Right lobe of liver (tissue), 6 donors: ENCODE measurements at places on chromosomes 16 and 17. TPM values are rescaled to one million over a fixed set of nuclear protein-coding genes. Genes with fewer than 3 reads are reported as not detected.
A peak's percentile ranks its signal among the peaks of the same experiment; 100 is the strongest.

DNA sequence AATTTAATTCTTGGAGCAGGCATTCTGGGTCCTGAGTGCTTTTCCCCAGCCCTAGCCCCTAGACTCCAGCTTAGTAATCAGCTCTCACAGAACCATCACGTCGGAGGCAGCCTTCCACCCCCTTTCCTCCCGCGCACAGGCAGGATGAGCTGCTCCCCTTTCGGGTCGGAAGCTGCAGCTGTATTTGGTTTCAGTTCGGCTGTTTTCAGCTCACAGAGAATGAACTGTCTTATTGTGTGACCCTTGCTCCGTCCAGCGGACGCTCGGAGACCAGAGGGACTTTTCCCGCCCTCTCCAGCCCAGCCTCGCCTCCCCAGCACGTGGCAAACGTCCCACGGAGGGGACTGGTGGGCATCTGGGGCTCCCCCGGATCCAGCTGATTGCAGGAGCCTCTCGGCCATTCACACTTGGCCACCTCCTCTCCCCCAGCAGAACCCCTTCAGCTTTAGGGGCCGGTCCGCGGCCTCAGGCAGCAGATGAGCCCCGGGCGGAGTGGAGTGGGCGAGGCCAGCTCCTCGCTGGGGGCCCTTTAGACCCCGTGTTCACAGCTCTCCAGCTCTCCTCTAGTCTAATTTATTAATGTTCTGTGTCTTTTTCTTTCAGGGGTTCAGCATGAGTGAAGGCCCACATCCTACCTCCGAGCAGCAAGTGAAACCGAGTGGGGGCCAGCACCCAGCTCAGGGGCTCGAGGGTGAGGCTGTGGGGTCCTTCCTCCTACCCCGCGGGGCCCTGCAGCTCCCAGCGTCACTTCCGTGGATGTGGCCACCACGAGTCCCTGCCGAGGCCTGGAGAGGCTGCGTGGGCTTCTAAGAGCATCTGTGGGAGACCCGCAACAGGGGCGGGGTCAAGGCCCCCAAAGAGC is 863 bp upstream of the UTS2R start:
- no peak for DNase-seq
- no peaks in the 10 kb centered on the region for H3K36me3 ChIP-seq
- peaks cover 6% of the 10 kb centered on the region for H3K27me3 ChIP-seq
- no peak overlapping the region for H3K27ac ChIP-seq
- H3K4me1 ChIP-seq: peaks cover 16% of the 10 kb centered on the region
- peak overlapping the region; percentile 24 for H3K4me3 ChIP-seq

- no peak overlapping the region for H3K4me3 ChIP-seq
- no peaks in the 10 kb centered on the region for H3K27me3 ChIP-seq
- H3K4me1 ChIP-seq: peaks cover 12% of the 10 kb centered on the region
- H3K36me3 ChIP-seq: no peaks in the 10 kb centered on the region
- no peak for DNase-seq
- H3K27ac ChIP-seq: no peak overlapping the region
These were observed 84.9 kb downstream of the CACNG1 start for GRCh38 chr17:67129283-67129682.

GRCh38 chr17:11885051-11885450 is 112.2 kb downstream of the ZNF18 start:
- H3K27me3 ChIP-seq: no peaks in the 10 kb centered on the region
- no peaks in the 10 kb centered on the region for H3K36me3 ChIP-seq
- DNase-seq: no peak

COA3 gene
- 118 TPM for total RNA-seq

DNA sequence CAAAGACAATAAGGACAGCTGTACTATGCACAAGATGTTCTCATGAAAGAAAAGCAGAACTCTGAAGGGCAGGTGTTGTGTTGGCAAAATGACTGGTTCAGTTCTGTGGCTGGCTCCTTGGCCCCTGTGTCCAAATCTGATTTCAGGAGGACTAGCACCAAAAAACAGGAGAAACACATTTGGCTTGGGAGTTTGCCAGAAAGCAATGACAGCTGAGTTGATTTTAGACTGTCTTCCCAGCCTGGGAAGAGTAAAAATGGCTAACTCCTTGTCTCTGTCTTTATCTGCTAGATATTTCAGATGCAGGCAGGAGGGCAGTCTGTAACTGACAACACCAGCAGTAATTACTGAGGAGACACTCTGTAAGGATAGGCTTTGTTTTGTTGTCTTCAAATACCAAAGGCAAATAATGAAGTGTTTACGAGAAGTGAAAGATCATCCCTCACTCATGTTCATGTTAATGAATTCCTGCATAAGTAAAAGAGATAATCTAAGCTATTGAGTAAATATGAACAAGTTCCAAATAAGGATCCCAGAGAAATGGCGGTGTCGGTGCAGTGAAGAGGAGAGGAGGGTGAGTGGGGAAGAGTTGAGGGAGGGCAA is 989.0 kb downstream of the CDH11 start:
- DNase-seq: no peak
- H3K4me1 ChIP-seq: no peaks in the 10 kb centered on the region
- no peak overlapping the region for H3K4me3 ChIP-seq
- H3K36me3 ChIP-seq: no peaks in the 10 kb centered on the region
- H3K27me3 ChIP-seq: no peaks in the 10 kb centered on the region

KRT15 gene
- total RNA-seq: not detected

- no peaks in the 10 kb centered on the region for H3K4me1 ChIP-seq
- no peaks in the 10 kb centered on the region for H3K27me3 ChIP-seq
- no peak overlapping the region for H3K27ac ChIP-seq
- H3K4me3 ChIP-seq: no peak overlapping the region
- no peaks in the 10 kb centered on the region for H3K36me3 ChIP-seq
These were observed 250.6 kb downstream of the UTP18 start for GRCh38 chr17:51510940-51511339.

KPNB1 gene
- total RNA-seq: 104 TPM

DNA sequence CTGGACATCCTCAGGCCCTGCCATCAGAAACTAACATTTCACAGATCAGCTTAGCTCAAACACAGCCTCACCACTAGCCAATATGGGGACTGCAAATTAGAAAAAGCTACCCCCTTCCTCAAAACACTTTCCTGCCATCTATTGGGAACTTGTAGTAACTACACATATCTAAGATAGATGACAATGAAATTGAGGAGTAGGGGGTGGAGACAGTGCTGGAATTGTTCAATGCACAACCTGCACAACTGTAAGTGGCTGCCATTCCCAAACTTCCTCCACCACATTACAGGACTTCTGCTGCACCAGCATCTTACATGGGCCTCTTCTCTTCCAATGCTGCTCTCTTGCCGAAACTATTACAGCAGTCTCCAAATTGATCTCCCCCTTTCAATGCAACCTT is 21.9 kb downstream of the AIPL1 start:
- H3K27me3 ChIP-seq: no peaks in the 10 kb centered on the region
- DNase-seq: no peak
- H3K27ac ChIP-seq: no peak overlapping the region
- no peaks in the 10 kb centered on the region for H3K4me1 ChIP-seq
- H3K4me3 ChIP-seq: no peak overlapping the region

FZD2 gene
- total RNA-seq: 0.24 TPM

GRCh38 chr16:951660-952301 is 19.0 kb downstream of the LMF1 start:
- H3K36me3 ChIP-seq: no peaks in the 10 kb centered on the region
- no peak overlapping the region for H3K4me3 ChIP-seq
- no peaks in the 10 kb centered on the region for H3K4me1 ChIP-seq
- H3K27me3 ChIP-seq: no peaks in the 10 kb centered on the region
- H3K27ac ChIP-seq: no peak overlapping the region

- no peaks in the 10 kb centered on the region for H3K27me3 ChIP-seq
- H3K27ac ChIP-seq: peak within 1 kb of the TSS; percentile 10
- peak; percentile 88 for DNase-seq
- H3K4me1 ChIP-seq: peaks cover 16% of the 10 kb centered on the region
These were observed at the start of gene TLCD2 for GRCh38 chr17:1709971-1710806. Gene TLCD2 (minus strand): TSS chr17:1710377. CDS start chr17:1710242, 135 bp downstream.

- H3K4me3 ChIP-seq: no peak overlapping the region
- H3K36me3 ChIP-seq: peaks cover 6% of the 10 kb centered on the region
- no peak for DNase-seq
- H3K4me1 ChIP-seq: peaks cover 15% of the 10 kb centered on the region
- H3K27ac ChIP-seq: no peak overlapping the region
These were observed 2.9 kb upstream of the SMIM5 start for GRCh38 chr17:75630071-75630917.

DNA sequence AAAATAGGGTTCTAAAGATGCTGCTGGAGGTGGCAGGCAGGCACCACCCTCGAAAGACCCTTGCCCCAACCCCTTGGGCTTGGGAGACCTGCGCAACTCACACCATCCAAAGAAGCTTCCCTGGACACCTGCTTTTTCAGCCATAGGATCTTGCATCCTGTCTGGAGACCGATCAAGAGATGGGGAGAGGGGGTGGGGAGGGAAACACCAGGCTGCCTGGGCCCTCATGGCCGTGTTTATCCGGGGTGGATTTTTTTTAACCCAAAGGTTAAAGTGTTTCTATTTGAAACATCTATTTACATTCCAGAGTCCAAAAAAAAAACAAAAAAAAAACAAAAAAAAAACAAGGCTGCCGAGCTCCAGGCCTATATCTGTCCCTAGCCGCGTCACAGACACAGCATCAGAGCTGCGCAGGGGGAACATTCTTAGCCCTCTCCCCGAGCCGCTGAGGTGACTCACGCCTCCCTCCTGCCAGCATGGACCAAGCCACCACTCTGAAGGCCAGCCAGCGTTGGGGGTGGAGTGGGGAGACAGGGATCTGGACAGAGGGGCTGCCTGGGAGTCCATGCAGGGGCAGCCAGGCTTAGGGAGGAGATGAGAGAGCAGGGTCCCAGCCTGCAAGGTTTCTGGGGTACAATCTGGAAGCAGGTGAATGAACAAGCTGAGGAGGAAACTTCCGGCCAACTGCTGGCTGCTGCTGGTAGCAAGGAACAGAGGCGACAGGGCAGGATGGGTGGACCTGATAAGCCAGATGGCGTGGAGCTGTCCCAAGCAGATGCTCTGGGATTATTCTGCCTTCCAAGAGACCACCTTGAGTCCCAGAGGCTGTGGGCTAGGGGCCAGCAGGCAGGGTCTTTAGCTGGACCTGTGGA is 14.8 kb downstream of the HDAC5 start:
- no peaks in the 10 kb centered on the region for H3K27me3 ChIP-seq
- H3K4me1 ChIP-seq: peaks cover 54% of the 10 kb centered on the region
- H3K4me3 ChIP-seq: no peak overlapping the region

- no peak overlapping the region for H3K27ac ChIP-seq
- H3K4me1 ChIP-seq: no peaks in the 10 kb centered on the region
These were observed 11.4 kb downstream of the TAX1BP3 start for GRCh38 chr17:3656755-3657587.

GINS2 gene
- 3.7 TPM for total RNA-seq

- no peak overlapping the region for H3K27ac ChIP-seq
- H3K4me3 ChIP-seq: no peak overlapping the region
- no peak for DNase-seq
- H3K4me1 ChIP-seq: no peaks in the 10 kb centered on the region
These were observed 477.6 kb downstream of the XYLT1 start for GRCh38 chr16:16992975-16993765.

GNGT2 gene
- total RNA-seq: 1.3 TPM

- H3K27me3 ChIP-seq: no peaks in the 10 kb centered on the region
- H3K4me1 ChIP-seq: no peaks in the 10 kb centered on the region
- no peak overlapping the region for H3K4me3 ChIP-seq
- no peak overlapping the region for H3K27ac ChIP-seq
- no peak for DNase-seq
- no peaks in the 10 kb centered on the region for H3K36me3 ChIP-seq
These were observed 51.5 kb upstream of the RCVRN start for GRCh38 chr17:9956474-9957131.

ITGB3 gene
- total RNA-seq: 4.2 TPM

DNA sequence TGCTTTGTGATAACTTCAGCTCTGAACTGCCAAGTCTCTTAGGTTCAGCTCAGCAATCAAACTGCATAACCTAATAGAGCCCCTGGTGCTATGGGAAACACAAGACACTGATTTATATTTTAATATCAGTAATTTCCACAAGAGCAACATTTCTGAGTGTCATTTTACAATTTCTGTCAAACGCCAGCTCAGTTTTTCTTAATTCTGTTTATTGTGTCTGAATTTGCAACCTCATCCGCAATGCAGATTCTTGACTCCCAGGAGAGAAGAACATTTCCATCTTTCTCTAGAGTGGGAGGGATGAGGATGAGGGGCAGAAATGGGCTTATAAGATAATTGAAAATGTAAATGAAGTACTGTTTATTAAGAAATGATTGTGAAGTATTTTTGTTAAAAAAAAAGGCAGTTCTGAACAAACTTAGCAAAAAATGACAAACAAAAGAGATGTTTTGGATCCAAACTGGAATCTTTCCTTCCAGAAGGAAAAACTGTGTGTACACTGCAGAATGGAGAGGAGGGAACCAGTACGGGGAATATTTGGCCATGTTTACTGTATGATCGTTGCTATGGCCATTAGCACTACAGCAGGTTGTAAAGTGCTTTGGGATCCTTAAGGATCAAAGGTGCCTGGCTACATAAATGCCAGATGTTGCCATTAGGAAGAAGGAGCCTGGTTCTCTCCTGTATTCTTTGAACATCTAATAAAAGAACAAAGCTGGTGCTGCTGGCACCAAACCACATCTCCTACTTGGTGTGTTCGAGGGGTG is 7.4 kb upstream of the PMFBP1 start:
- H3K4me1 ChIP-seq: no peaks in the 10 kb centered on the region
- H3K4me3 ChIP-seq: no peak overlapping the region
- no peaks in the 10 kb centered on the region for H3K36me3 ChIP-seq

VEZF1 gene
- total RNA-seq: 13.6 TPM

GRCh38 chr16:85614338-85615013 is 1.4 kb downstream of the GSE1 start:
- DNase-seq: peak; percentile 65
- peaks cover 9% of the 10 kb centered on the region for H3K4me1 ChIP-seq
- peak overlapping the region; percentile 70 for H3K4me3 ChIP-seq
- no peaks in the 10 kb centered on the region for H3K27me3 ChIP-seq

- H3K27me3 ChIP-seq: no peaks in the 10 kb centered on the region
- no peaks in the 10 kb centered on the region for H3K36me3 ChIP-seq
- peaks cover 10% of the 10 kb centered on the region for H3K4me1 ChIP-seq
- peak overlapping the region; percentile 53 for H3K27ac ChIP-seq
- H3K4me3 ChIP-seq: peak overlapping the region; percentile 76
- DNase-seq: no peak
These were observed 1.2 kb upstream of the TNRC6C start for GRCh38 chr17:77957235-77957856.

KRT9 gene
- total RNA-seq: not detected

- no peaks in the 10 kb centered on the region for H3K36me3 ChIP-seq
- H3K4me3 ChIP-seq: no peak overlapping the region
- no peaks in the 10 kb centered on the region for H3K4me1 ChIP-seq
- no peaks in the 10 kb centered on the region for H3K27me3 ChIP-seq
- H3K27ac ChIP-seq: no peak overlapping the region
These were observed 32.3 kb upstream of the TANC2 start for GRCh38 chr17:62933501-62934385.

GRCh38 chr17:4879601-4880000 is 19.7 kb upstream of the C17orf107 start:
- no peaks in the 10 kb centered on the region for H3K27me3 ChIP-seq
- H3K4me1 ChIP-seq: no peaks in the 10 kb centered on the region
- no peak overlapping the region for H3K4me3 ChIP-seq
- DNase-seq: no peak
- H3K27ac ChIP-seq: no peak overlapping the region

ZNF423 gene
- 0.86 TPM for total RNA-seq

GRCh38 chr17:46815474-46816353 is 2.8 kb downstream of the WNT3 start:
- no peak overlapping the region for H3K27ac ChIP-seq
- H3K4me3 ChIP-seq: no peak overlapping the region
- H3K36me3 ChIP-seq: no peaks in the 10 kb centered on the region
- no peak for DNase-seq

GRCh38 chr16:87273471-87274030 is 43.6 kb downstream of the C16orf95 start:
- no peaks in the 10 kb centered on the region for H3K27me3 ChIP-seq
- DNase-seq: no peak
- H3K27ac ChIP-seq: no peak overlapping the region
- H3K4me1 ChIP-seq: no peaks in the 10 kb centered on the region
